ENCODE measurements at places on chromosomes 1 and 21. TPM values are rescaled to one million over a fixed set of nuclear protein-coding genes. Genes with fewer than 3 reads are reported as not detected.

- no peak for DNase-seq
Observed at GRCh38 chr1:211145944-211146343, 12.0 kb upstream of the KCNH1 start.

DNA sequence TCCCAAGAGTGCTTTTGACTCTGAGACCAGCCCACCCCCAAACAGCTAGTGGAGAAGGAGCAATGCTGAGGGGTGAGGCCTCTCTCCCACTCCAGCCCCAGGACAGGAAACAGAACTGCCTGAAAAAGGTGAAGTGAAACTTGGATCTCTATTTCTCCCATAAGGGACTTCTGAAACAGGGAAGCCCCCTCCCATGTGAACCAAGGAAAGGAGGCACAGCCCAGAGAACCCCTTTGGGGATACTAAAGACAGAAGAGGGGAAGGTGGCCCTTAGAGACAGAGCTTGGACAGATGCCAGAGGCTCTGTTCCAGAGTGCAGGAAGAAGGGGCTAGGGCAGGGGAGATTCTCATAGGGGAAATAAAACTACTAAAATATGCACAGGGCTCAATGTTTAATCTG, 2.9 kb downstream of the TNFAIP8L2 start:
- DNase-seq, result no peak

DNA sequence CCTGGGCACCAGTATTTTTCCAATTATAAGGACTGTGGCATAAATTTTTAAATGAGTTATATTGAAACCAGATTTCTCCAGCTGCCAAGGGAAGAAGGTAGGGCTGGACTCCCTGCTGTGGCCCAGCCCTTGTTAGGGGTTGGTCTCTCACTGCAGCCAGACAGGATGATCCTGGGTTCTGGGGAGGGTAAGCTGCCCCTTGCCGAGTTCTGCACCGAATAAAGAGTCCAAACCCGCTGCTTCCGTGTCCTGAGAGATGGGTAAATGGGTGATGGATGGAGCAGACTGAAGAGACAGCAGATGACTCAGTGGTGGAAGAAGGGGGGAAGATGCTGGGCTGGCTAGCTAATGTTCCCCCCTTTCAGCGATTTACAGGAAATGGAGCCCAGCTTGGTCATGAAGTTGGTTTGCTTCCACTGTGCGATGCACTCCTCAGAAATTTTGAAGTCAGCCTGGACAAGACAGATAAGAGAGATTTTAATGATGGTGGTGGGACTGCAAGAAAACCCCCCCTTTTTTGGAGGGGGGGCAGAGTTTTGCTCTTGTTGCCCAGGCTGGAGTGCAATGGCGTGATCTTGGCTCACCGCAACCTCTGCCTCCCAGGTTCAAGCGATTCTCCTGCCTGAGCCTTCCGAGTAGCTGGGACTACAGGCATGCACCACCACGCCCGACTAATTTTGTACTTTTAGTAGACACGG, 41.4 kb downstream of the YARS1 start:
- DNase-seq, result no peak

The SPRR2F gene
- not detected for total RNA-seq
